Placental epithelial cell (primary cell): ENCODE measurements at places on chromosomes 11 and 22. TPM values are rescaled to one million over a fixed set of nuclear protein-coding genes. Genes with fewer than 3 reads are reported as not detected.

Gene MAP6
- 4.7 and 5.6 TPM in 2 replicates for total RNA-seq

Gene CBX6
- 27.7 and 41.2 TPM in 2 replicates for total RNA-seq

Gene RAG2
- not detected in 2 replicates for total RNA-seq

Gene APOA5
- total RNA-seq, result not detected in 2 replicates

Gene CARS1
- 27.9 and 47.2 TPM in 2 replicates for total RNA-seq

Gene DNAJB7
- total RNA-seq, result not detected in 2 replicates

Gene ASRGL1
- not detected in 2 replicates for total RNA-seq

Gene OR2AG2
- total RNA-seq, result 0.11 and 0.39 TPM in 2 replicates

Gene CEP126
- total RNA-seq, result 2.8 and 7.1 TPM in 2 replicates

Gene GALNT18
- 0.39 and 1.1 TPM in 2 replicates for total RNA-seq

Gene OR51M1
- not detected in 2 replicates for total RNA-seq
